ENCODE measurements at places on chromosomes 3 and 15.

DNA sequence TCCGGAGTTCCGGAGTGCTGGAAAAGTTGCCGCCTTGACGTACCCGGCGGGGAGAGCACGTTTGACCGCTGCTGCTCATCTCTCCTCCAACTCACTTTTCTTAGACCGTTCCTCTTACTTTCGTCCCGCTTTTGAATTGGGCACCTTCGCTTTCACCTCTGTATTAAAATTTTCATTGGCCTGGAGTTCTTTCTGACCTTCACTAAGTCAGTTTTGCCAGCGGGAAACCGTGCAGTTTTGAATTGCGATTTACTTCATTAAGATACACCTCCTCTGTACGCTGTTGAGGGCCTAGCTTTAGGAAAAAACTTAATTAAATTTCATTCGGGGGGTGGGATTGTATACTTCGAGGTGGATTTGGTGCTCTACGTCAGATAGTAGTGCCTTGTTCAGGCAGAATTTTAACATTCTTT lies 1.3 kb downstream of the GMPS start:
- DNase-seq, result no peak

DNA sequence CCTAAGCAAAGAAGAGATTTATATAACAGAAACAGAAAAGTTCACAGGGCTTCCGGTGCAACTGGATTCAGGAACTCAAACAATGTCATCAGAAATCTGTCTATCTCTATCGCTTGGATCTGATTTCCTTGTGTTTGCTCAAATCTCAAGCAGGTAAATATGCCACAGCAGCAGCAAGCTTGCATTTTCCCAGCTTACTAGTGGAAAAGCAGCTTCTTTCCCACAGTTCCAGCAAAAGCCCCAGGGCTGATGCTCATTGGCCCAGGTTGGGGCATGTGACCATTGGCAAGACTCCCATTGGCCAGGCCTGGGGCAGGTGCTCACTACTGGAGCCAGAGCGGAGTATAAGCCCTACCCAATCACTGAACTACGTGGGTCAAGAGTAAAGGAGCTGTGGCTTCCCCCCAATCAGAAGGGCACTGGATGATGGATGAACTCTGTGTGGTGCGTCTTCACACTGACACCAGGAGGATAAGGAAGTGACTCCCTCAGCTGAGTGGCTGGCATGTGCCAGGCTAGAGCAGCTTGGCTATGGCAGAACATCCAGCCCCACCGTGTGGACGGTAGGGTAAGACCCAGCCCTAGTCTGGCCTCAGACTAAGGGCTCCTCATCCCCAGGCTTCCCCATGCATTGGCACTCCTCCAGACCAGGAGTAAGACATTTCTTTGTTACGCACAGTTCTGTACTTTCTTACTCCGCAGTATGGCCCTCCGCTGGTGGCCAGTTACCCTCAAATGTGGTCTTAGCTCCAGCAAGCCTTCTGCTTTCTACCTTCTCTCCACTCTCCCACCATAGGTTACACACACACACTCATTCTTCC lies 13.1 kb upstream of the VIPR1 start:
- DNase-seq, result no peak

- DNase-seq, result no peak
These were observed 13.0 kb upstream of the UBR1 start for GRCh38 chr15:43118829-43119228.

DNA sequence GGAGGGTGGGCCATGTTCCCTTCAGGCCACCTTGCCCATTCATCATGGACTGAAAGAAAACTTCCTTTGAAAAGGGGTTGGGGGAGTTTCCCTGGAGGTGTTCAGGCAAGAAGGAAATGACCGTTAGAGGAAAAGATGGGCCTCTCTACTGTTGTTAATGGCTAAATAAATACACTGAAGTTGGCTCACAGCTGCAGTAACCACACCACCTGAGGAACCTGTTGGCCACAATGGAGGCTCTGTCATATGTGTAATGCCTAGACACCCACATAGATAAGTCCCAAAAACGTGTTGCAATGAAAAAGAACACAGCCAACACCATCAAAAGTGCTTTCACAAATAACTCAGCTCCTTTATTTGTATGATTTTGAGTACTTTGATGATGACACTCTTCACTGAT lies 38.2 kb upstream of the FAM3D start:
- DNase-seq, result no peak
